ENCODE measurements at places on chromosomes 11 and 22.

- DNase-seq, result no peak
Measured at GRCh38 chr11:34493468-34493867, 20.1 kb downstream of the ELF5 start.

DNA sequence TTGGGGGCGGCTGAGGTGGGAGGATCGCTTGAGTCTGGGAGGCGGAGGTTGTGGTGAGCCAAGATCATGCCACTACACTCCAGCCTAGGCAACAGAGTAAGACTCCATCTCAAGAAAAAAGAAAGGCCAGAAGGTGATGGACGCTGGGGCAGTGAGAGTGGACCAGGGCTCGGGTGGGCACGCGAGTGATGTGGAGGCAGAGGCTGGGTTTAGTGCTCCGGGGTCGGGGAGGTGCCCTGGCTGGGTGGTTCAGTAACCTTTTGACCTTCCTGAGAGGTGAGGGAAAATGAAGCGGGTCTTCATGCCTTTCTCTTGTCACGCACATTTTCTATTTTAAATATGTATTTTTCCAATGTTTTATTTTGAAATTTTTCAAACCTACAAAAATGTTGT, 45.1 kb downstream of the ST14 start:
- no peak for DNase-seq

DNA sequence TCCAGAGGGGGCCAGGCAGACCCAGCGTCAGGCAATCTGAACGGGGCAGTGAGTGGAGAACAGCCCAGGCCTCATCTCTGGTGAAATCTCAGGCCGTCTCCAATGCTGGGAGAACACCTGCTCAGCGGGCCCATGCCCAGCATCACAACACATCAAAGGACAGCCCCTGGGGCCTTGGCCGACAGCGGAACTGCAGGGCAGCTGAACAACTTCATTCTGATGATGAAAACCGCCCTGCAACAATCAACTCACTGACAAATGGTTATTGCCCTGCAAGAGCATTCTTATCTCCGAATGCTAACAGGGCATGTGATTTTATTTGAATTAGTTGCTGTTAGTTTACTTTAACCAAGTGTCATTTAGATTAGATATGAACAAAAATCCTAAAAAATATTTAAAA, 14.6 kb downstream of the CELSR1 start:
- no peak for DNase-seq

DNA sequence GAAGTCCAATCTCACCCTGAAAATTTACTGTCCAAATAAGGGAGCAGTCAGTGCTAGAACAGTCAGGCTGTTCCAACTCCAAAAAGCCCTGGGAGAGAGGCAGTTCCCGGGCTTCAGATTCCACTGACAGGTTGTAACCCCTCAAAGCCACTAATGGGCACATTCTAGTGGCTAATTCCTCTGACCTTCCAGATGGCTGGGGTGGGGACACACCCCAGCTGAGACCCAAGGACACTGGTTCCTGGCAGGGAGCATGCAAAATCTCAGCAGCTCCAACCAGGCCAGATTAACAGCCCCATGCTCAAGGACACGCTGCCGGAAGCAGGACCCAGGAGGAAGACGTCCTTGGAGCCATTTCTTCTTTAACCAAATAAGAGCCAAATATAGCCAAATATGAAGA, 92.7 kb downstream of the RPL27A start:
- DNase-seq, result no peak

- DNase-seq, result no peak
Measured at GRCh38 chr11:20293992-20294391, 69.5 kb upstream of the HTATIP2 start.

DNA sequence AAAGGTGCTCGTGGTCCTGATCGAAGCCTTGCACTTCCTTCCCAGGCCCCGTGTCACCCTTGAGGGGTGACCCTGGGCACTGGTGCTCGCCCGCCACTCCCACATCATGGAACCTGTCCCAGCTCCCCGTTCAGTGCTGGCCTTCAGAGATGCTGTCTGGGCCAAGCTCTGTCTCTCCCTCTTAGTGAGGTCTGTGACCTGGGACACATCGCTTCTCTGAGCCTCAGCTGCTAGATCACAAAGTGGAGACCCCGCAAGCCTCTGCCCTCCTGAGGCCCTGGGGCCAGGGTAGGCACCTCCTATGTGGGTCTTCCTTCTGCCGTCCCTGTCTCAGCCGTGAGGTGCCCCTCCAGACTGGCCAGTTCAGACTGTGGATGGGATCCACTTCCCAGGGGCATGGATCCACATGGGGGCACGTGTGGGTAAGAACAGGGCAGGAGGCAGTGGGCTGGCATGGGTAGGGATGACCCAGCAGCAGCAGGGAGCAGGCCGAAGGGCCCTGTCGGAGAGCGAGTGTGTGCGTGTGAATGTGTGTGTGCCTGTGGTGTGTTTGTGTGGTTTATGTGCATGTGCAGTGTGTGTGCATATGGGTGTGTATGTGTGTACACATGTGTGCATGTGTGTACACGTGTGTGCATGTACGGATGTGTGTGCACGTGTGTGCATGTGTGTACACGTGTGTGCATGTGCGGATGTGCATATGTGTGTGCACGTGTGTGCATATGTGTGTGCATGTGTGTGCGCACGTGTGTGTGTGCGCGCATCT, 1073.7 kb downstream of the BRD1 start:
- DNase-seq, result no peak

Data from brain microvascular endothelial cell (primary cell).